Stimulated activated CD4-positive, alpha-beta T cell treated with anti-CD3 and anti-CD28 coated beads, Interleukin-15, amount 100 ng/mL, for 1 hour (primary cell): ENCODE measurements at places on chromosomes 2 and 18.

GRCh38 chr18:38301621-38302020, 736.0 kb upstream of the CELF4 start:
- no peak for DNase-seq

DNA sequence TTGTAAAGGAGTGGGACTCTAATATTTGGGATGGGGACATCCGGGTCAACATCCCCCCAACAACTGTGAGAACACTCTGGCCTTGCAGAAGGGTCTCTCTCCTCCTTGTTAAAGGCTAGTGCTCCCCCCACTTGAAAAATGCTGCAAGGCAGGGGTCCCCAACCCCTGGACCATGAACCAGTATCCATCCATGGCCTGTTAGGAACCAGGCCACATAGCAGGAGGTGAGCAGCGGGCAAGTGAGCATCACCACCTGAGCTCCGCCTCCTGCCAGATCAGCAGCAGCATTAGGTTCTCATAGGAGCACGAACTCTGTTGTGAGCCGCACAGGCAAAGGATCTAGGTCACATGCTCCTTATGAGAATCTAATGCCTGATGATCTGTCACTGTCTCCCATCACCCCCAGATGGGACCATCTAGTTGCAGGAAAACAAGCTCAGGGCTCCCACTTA, 243.9 kb upstream of the ID2 start:
- no peak for DNase-seq

- no peak for DNase-seq
Measured at GRCh38 chr18:62281684-62282083, 43.4 kb upstream of the TNFRSF11A start.

- DNase-seq, result no peak
Measured at GRCh38 chr18:40055262-40055661, 1899.8 kb upstream of the PIK3C3 start.

DNA sequence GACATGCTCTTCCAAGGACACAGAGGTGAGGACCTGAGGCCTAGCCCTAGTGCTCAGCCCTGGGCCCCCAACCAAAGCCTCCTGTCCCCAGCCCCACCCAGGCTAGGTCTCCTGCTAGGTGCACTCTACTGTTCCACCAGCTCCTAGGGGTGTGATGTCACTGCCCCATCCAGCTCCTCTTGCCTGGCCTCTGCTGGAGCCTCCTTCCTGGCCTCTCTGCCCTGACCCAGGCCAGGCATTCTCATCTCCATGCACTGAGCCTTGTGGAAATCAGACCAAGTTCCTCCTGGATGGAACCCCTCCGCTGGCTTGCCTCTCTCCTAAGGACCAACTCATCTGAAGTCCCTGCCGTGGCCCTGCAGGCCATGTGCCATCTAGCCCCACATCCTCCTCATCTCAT, 156.8 kb downstream of the INHBB start:
- no peak for DNase-seq

DNA sequence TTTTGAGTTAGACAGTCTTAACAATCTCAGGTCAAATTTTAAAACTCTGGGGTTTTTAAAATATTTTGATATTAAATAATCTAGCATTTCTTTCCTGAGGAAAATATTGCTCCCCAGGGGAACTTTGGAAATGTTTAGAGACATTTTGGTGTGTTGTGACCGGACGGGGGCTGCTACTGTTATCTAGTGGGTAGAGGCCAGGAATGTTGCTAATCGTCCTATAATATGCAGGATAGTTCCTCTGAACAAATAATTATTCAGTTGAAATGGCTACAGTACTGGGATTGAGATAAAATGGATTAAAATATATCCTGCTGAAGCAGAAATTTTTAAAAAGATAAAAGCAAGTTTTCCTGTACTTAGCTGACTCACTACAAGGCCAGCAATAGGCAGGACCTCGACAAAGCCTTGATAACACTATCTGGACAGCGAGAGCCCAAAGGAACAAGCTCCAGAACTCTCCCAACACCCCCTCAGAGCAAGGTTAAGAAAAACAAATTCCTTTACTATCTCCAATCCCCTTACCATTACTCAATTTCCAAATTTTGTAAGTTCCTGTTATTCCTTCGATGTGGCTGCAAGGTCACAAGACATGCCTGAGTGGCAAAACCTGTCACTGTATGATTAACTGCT, 1407.4 kb downstream of the SUCLG1 start:
- no peak for DNase-seq

DNA sequence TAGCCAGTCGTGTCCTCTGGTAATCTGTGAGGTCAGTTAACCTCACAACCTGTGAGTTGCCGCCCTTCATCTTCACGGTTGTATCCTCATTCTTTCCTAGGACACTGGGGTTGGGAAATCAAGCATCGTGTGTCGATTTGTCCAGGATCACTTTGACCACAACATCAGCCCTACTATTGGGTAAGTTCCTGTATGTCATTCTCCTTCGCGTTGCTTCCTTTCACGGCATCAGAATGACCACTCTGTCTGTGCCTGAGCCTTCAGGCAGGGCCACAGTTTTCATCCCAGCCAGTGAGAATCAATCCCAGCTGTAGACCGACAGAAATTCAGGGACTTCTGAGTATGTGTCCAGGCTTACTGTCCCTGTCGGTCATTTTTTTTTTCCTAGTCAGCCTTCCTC, 67.1 kb downstream of the RAB31 start:
- DNase-seq, result no peak

DNA sequence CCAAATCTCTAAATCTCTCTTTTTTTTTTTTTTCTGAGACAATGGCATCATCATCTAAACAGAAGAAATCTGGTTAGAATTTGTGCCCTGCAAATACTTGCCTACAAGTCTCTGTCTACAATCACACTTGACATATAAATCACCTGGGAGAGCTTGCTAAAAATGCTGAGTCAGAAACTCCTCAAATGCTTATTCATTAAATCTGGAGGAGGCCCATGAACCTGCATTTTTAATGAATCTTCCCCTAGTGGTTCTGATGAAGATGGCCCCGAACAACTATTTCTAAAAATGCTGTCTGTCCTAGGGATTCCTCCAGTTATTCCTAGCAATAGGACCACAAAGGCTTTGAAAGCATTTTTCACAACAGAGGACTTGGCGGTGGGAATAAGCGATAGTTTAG, 1.6 kb upstream of the CSRNP3 start:
- no peak for DNase-seq

GRCh38 chr18:58284699-58285448, 240.8 kb downstream of the NEDD4L start:
- no peak for DNase-seq

GRCh38 chr2:86037141-86037794, 68.4 kb downstream of the POLR1A start:
- no peak for DNase-seq

DNA sequence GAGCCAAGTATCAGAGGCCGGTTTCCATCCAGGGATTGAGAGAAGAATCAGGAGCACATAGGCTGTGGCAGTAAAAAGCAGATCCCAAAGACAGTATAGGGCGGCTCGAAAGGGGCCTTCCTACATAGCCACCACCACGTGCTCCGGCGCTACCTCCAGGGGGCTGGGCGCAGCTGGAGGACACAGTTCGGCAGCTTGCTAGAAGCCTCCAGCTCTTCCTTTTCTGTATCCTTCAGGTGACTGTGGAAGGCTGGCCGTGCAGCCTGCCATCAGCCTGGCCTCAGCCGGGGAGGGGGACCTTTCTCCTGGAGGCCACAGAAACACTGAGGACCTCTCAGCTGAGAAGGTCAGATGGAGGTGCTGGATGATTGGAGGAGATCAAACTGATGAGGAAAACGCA, 183.6 kb upstream of the GLI2 start:
- no peak for DNase-seq
